ENCODE measurements at places on chromosomes 6 and 20. TPM values are rescaled to one million over a fixed set of nuclear protein-coding genes. Genes with fewer than 3 reads are reported as not detected.

Gene CLVS2
- not detected for total RNA-seq

Gene TBX18
- not detected for total RNA-seq

DNA sequence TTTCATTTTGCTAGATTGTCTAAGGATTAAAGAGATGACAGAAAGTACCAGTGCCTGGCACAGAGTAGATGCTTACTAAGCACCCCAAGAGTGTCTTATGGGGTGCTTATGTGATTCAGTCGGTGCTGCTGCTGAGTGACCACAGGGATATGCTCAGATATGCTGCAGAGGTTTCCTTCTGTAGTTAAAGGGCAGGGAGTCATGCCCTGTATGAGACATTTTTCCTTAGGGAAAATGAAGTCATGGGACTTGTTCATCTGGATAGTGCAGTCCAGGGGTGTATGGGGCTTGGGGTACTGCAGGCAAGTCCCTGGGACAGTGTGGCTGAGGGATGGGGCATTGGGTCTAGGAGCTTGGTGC is 25.1 kb downstream of the TOX2 start:
- DNase-seq, result no peak

DNA sequence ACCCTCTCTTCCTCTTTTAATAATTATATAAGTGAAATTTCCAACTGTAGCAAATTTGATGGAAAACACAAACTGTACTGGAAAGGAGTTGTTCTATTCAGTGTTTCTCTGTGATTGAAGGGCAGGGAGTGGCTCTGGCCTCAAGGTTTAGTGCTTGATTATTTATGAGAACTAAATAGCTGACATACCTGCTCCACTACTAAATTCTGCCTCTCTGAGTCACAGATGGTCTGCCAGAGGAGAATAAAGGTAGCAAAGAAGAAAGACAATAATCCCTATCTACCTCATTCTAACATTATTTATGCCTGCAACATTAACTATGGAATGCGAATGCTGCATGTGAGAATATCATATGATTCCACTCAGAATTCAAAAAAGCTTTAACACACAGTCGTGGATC is 9.3 kb downstream of the BMP5 start:
- peak; percentile 63 for DNase-seq

Data from Caki2 (cell line).